Esophagus muscularis mucosa (tissue), 4 donors: ENCODE measurements at places on chromosomes 13 and 19. TPM values are rescaled to one million over a fixed set of nuclear protein-coding genes. Genes with fewer than 3 reads are reported as not detected.

DNA sequence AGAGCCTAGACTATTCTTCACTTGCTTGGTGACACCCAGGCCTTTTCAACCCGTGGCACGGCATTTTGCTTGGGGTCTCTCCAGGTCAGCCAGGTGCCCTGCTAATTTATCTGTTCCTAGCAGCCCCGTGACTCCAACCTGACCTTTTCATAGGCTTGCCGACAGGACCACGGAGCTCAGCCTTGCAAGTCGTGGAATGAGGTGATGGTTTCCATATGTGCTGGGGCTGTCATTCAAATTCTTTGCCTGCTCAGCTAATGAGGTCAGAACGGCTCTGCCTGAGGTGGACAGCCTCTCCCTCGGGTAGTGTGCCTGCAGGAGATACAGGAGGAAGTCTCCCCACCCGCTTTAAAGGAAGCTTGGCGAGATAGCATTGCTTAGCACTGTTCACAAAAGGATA lies 61.0 kb downstream of the SHISA2 start:
- no peak overlapping the region for H3K4me3 ChIP-seq
- no peak for DNase-seq
- H3K27me3 ChIP-seq = no peaks in the 10 kb centered on the region

DNA sequence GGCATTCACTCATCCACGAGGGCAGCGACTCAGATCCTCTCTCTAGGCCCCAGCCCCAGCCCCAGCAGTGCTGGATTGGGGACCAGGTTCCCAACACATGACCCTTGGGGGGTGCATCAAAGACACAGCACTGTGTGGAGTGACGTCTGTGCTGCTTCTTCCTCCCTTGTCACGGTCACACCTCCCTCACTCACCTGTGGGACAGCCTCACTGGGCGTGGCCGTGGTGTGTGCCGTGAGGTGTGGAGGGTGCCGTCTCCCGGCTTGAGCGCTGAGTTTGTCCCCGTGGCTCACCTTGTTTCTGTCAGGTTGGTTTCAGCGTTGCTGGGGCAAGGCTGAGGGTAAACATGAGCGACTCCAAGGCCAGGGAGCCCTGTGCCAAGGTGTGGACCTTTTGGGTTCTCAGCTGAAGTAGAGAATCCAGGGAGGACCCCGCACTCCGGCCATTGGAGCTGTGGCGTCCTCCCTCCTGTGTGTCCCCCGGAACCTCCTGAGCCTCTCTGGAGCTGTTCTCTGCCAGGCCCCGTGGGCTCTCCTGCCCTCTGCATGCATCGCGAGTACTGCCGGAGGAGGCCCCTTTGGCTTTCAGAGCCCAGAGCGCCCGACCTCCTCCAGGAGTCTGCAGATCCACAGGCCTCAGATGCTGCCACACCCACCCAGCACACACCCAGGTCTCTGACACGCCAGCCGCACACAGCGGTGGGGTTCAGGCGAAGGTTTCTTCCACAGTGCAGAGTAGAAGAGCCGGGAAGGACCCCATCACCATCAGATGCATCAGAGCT lies 33.6 kb downstream of the CSNK1G2 start:
- peaks cover 10% of the 10 kb centered on the region for H3K4me1 ChIP-seq
- peaks cover 64% of the 10 kb centered on the region for H3K36me3 ChIP-seq
- no peaks in the 10 kb centered on the region for H3K27me3 ChIP-seq
- DNase-seq = no peak

GRCh38 chr19:57888107-57888559 lies 704 bp downstream of the ZNF814 start:
- no peak for DNase-seq
- no peaks in the 10 kb centered on the region for H3K27me3 ChIP-seq
- H3K4me3 ChIP-seq = peak overlapping the region; percentile 85

DNA sequence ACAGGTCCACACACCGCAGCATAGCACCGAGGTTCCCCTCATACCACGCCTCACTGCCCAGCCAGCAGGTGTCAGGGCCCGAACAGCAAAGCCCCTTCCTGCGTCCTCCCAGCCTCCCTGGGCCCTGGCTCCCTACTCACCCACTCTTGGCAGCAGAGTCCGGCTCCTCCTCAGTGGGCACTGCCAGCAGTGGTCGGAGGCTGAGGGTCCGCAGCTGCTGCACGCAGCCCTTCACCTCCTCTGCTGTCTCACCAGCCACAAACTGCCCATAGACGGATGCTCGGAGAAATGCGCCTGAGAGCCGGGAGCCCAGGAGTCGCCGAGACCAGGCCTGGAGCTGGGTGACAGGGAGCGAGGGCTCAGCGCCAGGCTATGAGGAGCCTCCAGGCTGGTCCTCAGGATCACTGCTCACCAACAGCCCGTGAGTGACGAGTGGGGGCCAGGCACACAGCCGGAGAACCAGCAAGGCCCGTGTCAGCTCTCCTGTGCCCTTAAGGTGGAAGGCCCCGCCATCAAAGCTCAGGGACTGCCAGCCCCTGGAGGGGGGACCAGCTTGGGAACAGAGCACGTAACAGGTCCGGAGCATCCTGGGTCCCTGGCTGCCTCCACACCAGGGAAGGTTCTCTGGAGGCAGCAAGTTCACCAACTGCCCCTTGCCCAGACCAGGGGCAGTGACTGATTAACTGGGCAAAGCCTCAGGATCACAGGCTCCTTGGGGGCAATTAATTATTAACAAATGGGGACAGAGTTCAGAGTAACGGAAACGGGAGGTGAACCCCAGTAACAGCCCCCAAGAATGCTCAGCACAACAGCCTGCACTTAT lies at the start of gene PRODH2:
PRODH2 (minus strand) TSS at position 626 of the 823 bp plus-strand sequence; CDS start at position 586, 40 bp downstream.
- H3K36me3 ChIP-seq = no peaks in the 10 kb centered on the region
- no peak within 1 kb of the TSS for H3K4me3 ChIP-seq
- H3K27ac ChIP-seq = no peak within 1 kb of the TSS
- no peaks in the 10 kb centered on the region for H3K4me1 ChIP-seq

The SHISA2 gene
- total RNA-seq = 0.83 TPM
